ENCODE measurements at places on chromosomes 5 and 9.

DNA sequence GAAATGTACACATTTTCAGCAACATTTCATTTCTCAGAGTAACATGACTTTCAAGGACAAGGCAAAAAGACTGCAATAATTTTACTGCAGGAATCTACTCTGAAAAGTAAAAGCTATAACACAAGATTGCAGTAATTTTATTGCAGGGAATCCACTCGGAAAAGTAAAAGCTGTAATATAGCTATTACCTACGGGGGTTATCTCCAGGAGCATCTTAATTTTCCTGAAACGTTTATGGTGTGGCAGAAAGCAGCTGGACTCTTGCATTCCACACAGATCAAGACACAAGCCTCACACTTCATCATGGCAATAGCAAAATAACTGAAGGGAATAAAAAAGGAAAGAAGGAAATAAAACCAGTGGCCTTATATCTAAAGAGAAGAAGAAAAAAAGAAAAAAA is 171.2 kb downstream of the TSSK1B start:
- H3K36me3 ChIP-seq, result no peaks in the 10 kb centered on the region
- no peak for DNase-seq
- H3K4me3 ChIP-seq, result no peak overlapping the region
- H3K4me1 ChIP-seq, result no peaks in the 10 kb centered on the region

DNA sequence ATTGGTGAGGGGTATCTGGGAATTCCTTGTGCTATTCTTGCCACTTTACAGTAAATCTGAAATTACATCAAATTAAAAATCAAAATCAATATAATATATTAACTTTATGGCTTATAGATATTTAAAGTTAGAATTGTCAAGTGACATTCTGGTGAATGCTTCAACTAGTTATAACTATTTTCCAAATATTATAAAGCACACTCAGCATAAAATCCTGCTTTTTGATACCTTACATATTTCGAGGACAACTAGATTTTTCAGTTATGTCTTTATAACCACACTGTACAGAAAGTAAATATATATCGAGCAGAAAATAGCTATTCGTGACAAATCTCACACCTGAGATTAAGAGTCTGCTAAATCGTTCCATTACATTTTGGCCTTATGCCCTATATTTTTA is 210.2 kb downstream of the PDE4D start:
- DNase-seq, result no peak
- H3K27me3 ChIP-seq, result peaks cover 8% of the 10 kb centered on the region
- H3K4me3 ChIP-seq, result no peak overlapping the region
- no peak overlapping the region for H3K27ac ChIP-seq
- H3K4me1 ChIP-seq, result no peaks in the 10 kb centered on the region
- H3K36me3 ChIP-seq, result no peaks in the 10 kb centered on the region

- peaks cover 11% of the 10 kb centered on the region for H3K4me1 ChIP-seq
- DNase-seq, result peak; percentile 30
- peaks cover 59% of the 10 kb centered on the region for H3K36me3 ChIP-seq
- no peak overlapping the region for H3K4me3 ChIP-seq
- no peaks in the 10 kb centered on the region for H3K27me3 ChIP-seq
Measured at GRCh38 chr5:154868702-154869101, 10.3 kb downstream of the CNOT8 start.

- H3K36me3 ChIP-seq, result no peaks in the 10 kb centered on the region
- H3K27me3 ChIP-seq, result peaks cover 5% of the 10 kb centered on the region
- H3K27ac ChIP-seq, result peak overlapping the region; percentile 93
- H3K4me1 ChIP-seq, result peaks cover 72% of the 10 kb centered on the region
- peak overlapping the region; percentile 73 for H3K4me3 ChIP-seq
Measured at GRCh38 chr9:92952906-92953610, 5.7 kb downstream of the FGD3 start.

- no peak overlapping the region for H3K4me3 ChIP-seq
- H3K27ac ChIP-seq, result no peak overlapping the region
- no peaks in the 10 kb centered on the region for H3K27me3 ChIP-seq
- DNase-seq, result no peak
Measured at GRCh38 chr5:56737951-56738606, 77.3 kb upstream of the MAP3K1 start.

DNA sequence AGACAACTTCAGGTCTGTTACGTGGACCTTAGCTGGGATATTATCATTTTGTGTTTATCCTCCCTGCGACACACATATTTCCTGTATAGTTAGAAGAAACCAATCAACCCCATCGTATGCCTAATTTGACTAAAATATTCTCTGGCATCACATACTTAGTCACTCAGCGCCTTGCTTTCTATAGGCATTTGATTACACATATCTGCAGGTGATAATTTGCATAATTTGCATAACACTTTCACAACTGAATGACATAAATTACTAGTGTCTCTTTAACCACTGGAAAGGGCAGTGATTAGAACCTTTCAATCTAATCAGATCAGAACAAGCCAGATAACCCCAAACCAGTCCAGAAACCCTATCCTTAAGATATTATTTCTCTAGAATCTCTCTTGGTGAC is 390.2 kb downstream of the TLR4 start:
- H3K36me3 ChIP-seq, result no peaks in the 10 kb centered on the region
- no peaks in the 10 kb centered on the region for H3K27me3 ChIP-seq

GRCh38 chr5:99025298-99026045 is 96.7 kb upstream of the CHD1 start:
- no peak overlapping the region for H3K27ac ChIP-seq
- peaks cover 24% of the 10 kb centered on the region for H3K4me1 ChIP-seq
- no peak overlapping the region for H3K4me3 ChIP-seq
- no peaks in the 10 kb centered on the region for H3K27me3 ChIP-seq

DNA sequence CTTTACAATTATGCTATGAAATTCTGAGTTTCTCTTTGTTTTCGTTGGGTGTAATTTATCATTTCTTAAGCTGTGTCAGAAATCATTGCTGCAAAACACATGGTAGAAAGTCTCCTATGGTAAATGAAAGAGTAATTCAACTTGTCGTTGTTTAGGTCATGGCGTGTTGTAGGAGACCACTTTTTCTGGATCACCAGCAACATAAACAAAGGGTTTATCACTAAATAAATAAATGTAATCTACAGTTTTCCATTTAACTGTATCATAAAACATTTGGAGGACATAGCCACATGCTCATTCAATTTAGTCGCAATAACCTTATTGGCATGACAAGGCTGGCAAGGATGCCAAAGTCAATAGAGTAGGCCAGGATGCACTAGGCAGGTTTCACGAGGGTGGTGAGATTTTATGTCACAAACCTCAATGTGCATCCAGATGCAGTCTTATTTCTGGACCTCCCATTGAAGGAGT is 154.4 kb upstream of the ERCC6L2 start:
- peaks cover 32% of the 10 kb centered on the region for H3K4me1 ChIP-seq
- H3K4me3 ChIP-seq, result no peak overlapping the region
- peaks cover 22% of the 10 kb centered on the region for H3K36me3 ChIP-seq
- no peak overlapping the region for H3K27ac ChIP-seq
- H3K27me3 ChIP-seq, result peaks cover 16% of the 10 kb centered on the region
- DNase-seq, result no peak

DNA sequence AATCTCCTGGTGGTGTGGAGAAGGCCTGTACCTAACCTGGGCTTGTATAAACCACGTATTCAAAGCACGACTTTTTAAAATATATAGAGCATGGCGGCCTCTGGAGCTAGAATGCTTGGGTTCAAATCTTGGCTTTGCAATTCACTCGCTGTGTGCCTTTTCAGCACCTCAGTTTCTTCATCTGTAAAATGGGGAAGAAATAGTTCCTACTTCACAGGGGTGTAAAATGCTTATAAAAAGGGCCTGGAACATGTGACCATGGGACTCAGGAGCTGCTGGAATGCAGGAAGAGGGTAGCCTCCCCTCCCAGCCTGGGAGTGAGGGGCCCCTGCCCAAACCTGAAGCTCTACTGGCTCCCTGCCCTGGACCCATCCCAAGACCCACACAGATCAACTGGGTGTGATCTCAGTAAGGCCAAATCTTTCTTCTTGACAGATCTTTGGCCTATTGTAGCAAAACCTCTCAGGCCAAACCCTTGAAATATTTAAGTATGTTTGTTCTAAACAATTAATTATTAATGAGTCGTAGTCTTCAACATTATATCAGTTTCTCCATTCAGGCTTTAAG is 269.0 kb downstream of the ZSWIM6 start:
- H3K27ac ChIP-seq, result no peak overlapping the region
- peaks cover 5% of the 10 kb centered on the region for H3K27me3 ChIP-seq
- no peaks in the 10 kb centered on the region for H3K36me3 ChIP-seq
- DNase-seq, result no peak

DNA sequence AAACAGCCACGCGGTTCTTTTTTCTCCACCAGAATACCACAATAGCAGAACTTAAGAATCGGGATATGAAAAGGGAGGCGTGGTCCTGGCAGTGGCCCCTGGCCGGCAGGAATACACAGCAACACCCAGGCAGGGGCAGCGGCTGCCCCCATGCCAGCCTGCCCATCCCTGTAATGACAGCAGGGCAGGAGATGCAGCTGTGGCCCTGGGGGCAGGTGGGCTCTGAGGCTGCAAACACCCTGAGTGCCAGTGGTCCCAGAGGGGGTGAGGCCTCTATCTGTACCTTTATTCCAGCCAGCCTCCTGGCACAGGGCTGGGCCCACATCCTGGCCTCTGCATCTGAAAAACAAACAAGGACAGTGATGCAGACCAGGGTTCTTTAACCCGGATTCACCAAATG is 12.4 kb downstream of the DIPK1B start:
- H3K4me1 ChIP-seq, result peaks cover 42% of the 10 kb centered on the region
- no peak overlapping the region for H3K4me3 ChIP-seq
- H3K27ac ChIP-seq, result no peak overlapping the region

GRCh38 chr5:73853091-73853490 is 227.1 kb downstream of the ARHGEF28 start:
- H3K36me3 ChIP-seq, result no peaks in the 10 kb centered on the region
- peaks cover 7% of the 10 kb centered on the region for H3K27me3 ChIP-seq
- no peak for DNase-seq
- H3K27ac ChIP-seq, result no peak overlapping the region
- H3K4me1 ChIP-seq, result no peaks in the 10 kb centered on the region

DNA sequence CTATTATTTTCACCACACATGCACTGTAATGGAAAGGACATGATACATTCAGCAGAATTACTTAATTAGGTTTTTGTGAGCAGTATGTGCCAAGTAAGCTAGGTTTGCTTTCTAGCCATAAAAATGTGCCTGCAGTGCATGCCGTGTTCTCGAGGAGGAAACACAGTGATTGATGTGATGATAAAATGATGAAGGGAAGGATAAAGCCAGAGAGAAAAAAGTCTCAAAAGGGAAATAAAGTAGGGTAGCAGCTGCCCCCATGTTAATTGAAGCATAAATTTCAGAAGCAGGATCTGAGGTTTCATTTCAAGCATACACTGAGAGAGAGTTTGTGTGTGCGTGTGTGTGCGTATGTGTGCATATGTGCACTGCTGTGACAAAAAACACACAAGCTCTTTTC is 714.2 kb upstream of the C9orf72 start:
- H3K4me1 ChIP-seq, result no peaks in the 10 kb centered on the region
- no peak overlapping the region for H3K4me3 ChIP-seq
- H3K36me3 ChIP-seq, result no peaks in the 10 kb centered on the region

GRCh38 chr9:93094658-93095204 is 1.3 kb upstream of the CARD19 start:
- no peaks in the 10 kb centered on the region for H3K27me3 ChIP-seq
- H3K36me3 ChIP-seq, result peaks cover 28% of the 10 kb centered on the region
- H3K27ac ChIP-seq, result peak overlapping the region; percentile 98

GRCh38 chr9:137136881-137137607 is 1.9 kb upstream of the GRIN1 start:
- H3K4me1 ChIP-seq, result peaks cover 14% of the 10 kb centered on the region
- no peaks in the 10 kb centered on the region for H3K36me3 ChIP-seq
- DNase-seq, result no peak

DNA sequence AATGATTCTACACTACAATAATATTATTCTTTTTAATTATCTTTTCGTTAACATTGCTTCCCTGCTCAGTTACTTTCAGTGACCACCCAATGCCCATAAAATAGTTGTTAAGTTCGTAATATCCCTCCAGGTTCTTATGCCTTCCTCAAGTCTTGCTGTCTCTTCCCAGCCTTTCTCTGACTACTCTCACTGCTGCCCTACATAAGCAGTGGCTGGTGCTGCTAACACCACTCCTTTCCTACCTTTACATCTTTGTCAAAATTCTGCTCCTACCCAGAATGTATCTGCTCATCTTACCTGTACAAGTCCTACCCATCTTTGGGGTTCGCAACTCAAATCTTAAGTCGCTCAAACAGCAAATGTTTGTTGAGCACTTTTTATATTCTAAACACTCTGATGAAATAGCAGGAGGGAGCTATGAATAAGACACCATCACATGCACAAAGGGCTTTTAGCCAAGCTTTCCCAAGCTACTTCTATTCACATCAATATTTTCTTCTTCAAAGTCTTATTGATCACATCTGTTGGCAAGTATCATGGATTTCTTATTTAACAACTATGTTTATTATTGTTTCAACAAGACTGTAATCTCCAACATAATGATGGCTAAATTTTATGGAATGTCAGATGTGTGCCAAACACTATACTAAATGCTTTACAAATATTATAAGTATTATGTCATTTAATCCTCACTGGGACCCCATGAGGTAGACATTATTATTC is 29.5 kb downstream of the SLC25A46 start:
- H3K4me3 ChIP-seq, result no peak overlapping the region
- peaks cover 24% of the 10 kb centered on the region for H3K27me3 ChIP-seq
- no peaks in the 10 kb centered on the region for H3K4me1 ChIP-seq
- no peak for DNase-seq

GRCh38 chr9:132823370-132824145 is 54.5 kb downstream of the AK8 start:
- no peaks in the 10 kb centered on the region for H3K36me3 ChIP-seq
- DNase-seq, result peak; percentile 35
- H3K27ac ChIP-seq, result peak overlapping the region; percentile 16
- peaks cover 33% of the 10 kb centered on the region for H3K27me3 ChIP-seq
- peaks cover 14% of the 10 kb centered on the region for H3K4me1 ChIP-seq
- no peak overlapping the region for H3K4me3 ChIP-seq

GRCh38 chr9:118088090-118088489 is 383.9 kb downstream of the TLR4 start:
- no peaks in the 10 kb centered on the region for H3K4me1 ChIP-seq
- no peaks in the 10 kb centered on the region for H3K36me3 ChIP-seq
- H3K27ac ChIP-seq, result no peak overlapping the region
- no peak for DNase-seq

- H3K4me3 ChIP-seq, result peak overlapping the region; percentile 62
- no peaks in the 10 kb centered on the region for H3K27me3 ChIP-seq
- peaks cover 92% of the 10 kb centered on the region for H3K4me1 ChIP-seq
- peak overlapping the region; percentile 95 for H3K27ac ChIP-seq
- DNase-seq, result peak; percentile 47
- H3K36me3 ChIP-seq, result peaks cover 41% of the 10 kb centered on the region
Measured at GRCh38 chr9:131733541-131734061, 6.3 kb downstream of the RAPGEF1 start.

- no peak for DNase-seq
- peaks cover 10% of the 10 kb centered on the region for H3K4me1 ChIP-seq
- H3K27ac ChIP-seq, result no peak overlapping the region
- no peak overlapping the region for H3K4me3 ChIP-seq
- no peaks in the 10 kb centered on the region for H3K36me3 ChIP-seq
- H3K27me3 ChIP-seq, result peaks cover 45% of the 10 kb centered on the region
Measured at GRCh38 chr9:84671586-84672521, 2.3 kb downstream of the NTRK2 start.

DNA sequence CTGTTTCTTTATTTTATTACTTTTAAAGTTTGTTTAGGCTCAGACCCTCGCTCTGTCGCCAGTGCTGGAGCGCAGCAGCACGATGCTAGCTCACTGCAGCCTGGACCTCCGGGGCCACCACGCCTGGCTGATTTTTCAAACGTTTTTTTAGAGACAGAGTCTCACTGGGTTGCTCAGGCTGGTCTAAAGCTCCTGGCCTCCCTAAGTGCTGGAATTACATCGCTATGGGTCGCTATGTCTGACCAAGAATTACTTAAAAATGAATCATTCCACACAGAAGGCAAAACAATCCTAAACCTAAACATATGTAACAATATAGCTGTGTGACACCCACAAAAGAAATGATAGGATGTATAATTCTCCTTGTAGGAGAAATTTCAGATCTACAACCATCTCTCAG is 86.9 kb upstream of the SIMC1 start:
- H3K36me3 ChIP-seq, result no peaks in the 10 kb centered on the region
- no peak overlapping the region for H3K4me3 ChIP-seq
- H3K27me3 ChIP-seq, result peaks cover 9% of the 10 kb centered on the region
- DNase-seq, result no peak
